Thoracic aorta (tissue), 2 donors: ENCODE measurements at places on chromosomes 16 and 17.

DNA sequence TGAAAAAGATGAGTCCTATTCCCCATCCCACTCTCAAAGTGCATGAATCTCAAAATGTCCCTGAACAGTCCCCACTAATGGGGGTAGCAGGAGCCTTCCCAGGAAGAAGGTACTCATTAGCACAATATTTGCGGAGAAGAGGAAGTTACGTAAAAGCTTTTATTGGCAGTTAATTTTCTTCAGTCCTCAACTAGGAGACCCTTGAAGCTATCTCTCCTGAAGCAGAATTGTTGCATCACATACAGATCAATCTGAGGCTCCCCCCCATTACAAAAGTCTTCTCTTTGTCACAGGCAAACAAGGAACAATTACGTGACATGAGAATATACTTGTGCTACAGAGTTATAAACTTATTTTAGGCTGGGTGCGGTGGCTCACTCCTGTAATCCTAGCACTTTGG, 14.2 kb downstream of the SLFN12L start:
- H3K27me3 ChIP-seq: no peaks in the 10 kb centered on the region
- no peaks in the 10 kb centered on the region for H3K4me1 ChIP-seq
- H3K36me3 ChIP-seq: no peaks in the 10 kb centered on the region
- no peak for DNase-seq
- no peak overlapping the region for H3K27ac ChIP-seq

- H3K4me1 ChIP-seq: peaks cover 28% of the 10 kb centered on the region
- no peak overlapping the region for H3K4me3 ChIP-seq
- peak overlapping the region; percentile 76 for H3K27ac ChIP-seq
- no peaks in the 10 kb centered on the region for H3K27me3 ChIP-seq
- DNase-seq: no peak
Observed at GRCh38 chr16:15946257-15947044, 3.0 kb upstream of the ABCC1 start.

DNA sequence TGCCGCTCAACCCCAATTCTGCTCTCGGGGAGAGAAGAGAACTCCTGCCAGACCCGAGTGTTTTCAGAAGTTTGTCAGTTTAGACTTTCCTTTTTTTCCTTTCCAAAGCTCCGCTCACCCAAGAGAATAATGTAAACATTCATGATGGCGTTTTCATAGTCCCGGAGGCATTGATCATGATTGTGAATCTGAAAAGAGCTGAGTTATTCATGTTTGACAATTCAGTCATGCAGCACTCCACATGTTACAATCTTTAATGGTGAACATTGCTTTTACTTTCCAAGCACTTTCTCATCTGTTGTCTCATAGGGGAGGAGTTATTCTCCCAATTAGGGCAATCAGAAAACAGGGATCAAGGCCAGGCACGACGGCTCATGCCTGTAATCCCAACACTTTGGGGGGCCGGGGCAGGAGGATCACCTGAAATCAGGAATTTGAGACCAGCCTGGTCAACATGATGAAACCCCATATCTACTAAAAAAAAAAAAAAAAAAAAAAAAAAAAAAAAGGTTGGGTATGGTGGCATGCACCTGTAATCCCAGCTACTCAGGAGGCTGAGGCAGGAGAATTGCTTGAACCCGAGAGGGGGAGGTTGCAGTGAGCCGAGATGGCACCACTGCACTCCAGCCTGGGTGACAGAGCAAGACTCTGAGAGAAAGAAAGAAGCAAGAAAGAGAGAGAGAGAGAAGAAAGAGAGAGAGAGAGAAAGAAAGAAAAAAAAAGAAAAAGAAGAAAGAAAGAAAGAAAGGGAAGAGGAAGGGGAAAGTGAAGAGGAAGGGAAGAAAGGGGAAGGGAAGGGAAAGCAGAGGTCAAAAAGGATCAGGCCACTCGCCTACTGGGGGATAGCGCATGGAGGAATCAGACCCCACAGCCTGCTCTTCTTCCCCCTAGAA, 70.0 kb upstream of the TNRC6C start:
- H3K4me3 ChIP-seq: peak overlapping the region; percentile 72
- DNase-seq: no peak
- no peaks in the 10 kb centered on the region for H3K36me3 ChIP-seq
- peaks cover 13% of the 10 kb centered on the region for H3K4me1 ChIP-seq
- no peaks in the 10 kb centered on the region for H3K27me3 ChIP-seq

- H3K4me1 ChIP-seq: peaks cover 9% of the 10 kb centered on the region
- no peaks in the 10 kb centered on the region for H3K27me3 ChIP-seq
- no peak overlapping the region for H3K4me3 ChIP-seq
- no peaks in the 10 kb centered on the region for H3K36me3 ChIP-seq
- no peak for DNase-seq
Observed at GRCh38 chr17:40905370-40905769, 20.3 kb upstream of the KRT20 start.

- H3K27ac ChIP-seq: no peak overlapping the region
- no peaks in the 10 kb centered on the region for H3K4me1 ChIP-seq
- no peaks in the 10 kb centered on the region for H3K27me3 ChIP-seq
- no peak overlapping the region for H3K4me3 ChIP-seq
Observed at GRCh38 chr17:70859829-70860228, 690.5 kb downstream of the KCNJ2 start.

GRCh38 chr17:49602783-49603182, 27.1 kb downstream of the NXPH3 start:
- no peaks in the 10 kb centered on the region for H3K27me3 ChIP-seq
- H3K27ac ChIP-seq: peak overlapping the region; percentile 55
- DNase-seq: no peak
- H3K36me3 ChIP-seq: peaks cover 50% of the 10 kb centered on the region
- peaks cover 30% of the 10 kb centered on the region for H3K4me1 ChIP-seq
